ENCODE measurements at places on chromosomes 12 and 14. TPM values are rescaled to one million over a fixed set of nuclear protein-coding genes. Genes with fewer than 3 reads are reported as not detected.

GRCh38 chr12:133107121-133107520 lies 23.0 kb downstream of the ZNF891 start:
- H3K27me3 ChIP-seq = no peaks in the 10 kb centered on the region
- DNase-seq = no peak
- H3K36me3 ChIP-seq = peaks cover 80% of the 10 kb centered on the region
- H3K4me1 ChIP-seq = no peaks in the 10 kb centered on the region
- H3K4me3 ChIP-seq = no peak overlapping the region
- no peak overlapping the region for H3K27ac ChIP-seq

GRCh38 chr14:96949594-96949993 lies 152.4 kb downstream of the VRK1 start:
- H3K27ac ChIP-seq = no peak overlapping the region
- H3K4me1 ChIP-seq = no peaks in the 10 kb centered on the region
- no peaks in the 10 kb centered on the region for H3K27me3 ChIP-seq
- no peak for DNase-seq

KLRC2 gene
- total RNA-seq = 0.57 TPM

DNA sequence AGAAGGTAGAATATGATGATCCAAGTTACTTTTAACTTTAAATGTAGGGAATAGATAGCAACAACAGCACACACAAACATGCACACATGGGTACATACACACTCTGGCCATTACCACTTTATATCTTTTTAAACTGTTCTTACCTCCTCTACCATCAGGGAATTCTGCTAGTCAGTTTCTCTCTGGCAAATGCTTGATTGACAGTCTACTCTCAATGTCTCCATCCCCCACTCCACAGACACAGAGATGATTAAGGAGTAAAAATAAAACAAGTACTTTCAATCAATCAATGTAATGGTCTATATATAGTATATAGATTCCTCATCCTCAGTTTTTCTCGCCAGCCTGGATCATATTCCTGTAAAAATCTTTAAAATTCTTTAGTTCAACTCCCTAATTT lies 16.1 kb upstream of the STRN3 start:
- H3K36me3 ChIP-seq = peaks cover 3% of the 10 kb centered on the region
- no peak for DNase-seq
- no peaks in the 10 kb centered on the region for H3K27me3 ChIP-seq
- no peak overlapping the region for H3K4me3 ChIP-seq

DNA sequence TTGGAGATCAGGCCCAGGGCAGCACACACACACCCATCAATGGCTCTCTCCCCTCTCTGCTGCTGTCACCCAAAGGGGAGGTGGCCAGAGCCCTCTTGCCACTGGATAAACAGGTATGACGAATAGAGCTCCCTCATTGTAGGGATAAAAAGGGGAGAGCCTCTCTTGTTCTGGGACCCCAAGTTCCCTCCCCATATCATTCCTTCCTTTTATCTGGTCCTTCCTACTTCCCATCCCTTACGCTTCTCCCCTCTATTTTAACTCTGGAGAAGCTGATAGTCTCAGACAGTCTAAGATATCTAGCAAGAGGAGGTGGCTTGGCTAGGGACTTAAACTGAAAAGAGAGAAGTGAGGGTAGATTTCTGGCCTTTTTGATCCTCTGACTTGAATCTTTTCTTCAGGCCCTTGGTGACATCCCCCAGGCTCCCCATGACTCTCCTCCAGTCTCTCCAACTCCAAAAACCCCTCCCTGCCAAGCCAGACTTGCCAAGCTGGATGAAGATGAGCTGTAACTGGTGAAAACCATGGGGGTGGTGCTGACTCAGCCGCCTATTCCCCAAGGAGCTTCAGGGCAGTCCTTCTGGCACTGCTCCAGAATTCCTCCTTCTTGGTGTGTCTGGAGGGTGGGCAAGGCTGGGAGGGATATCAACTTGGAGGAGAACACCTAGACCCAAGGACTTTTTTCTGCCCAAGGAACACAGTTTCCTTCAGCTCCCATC lies 5.3 kb downstream of the ARHGEF25 start:
- no peak overlapping the region for H3K4me3 ChIP-seq
- no peak for DNase-seq
- peaks cover 63% of the 10 kb centered on the region for H3K27me3 ChIP-seq
- H3K36me3 ChIP-seq = peaks cover 16% of the 10 kb centered on the region
- H3K4me1 ChIP-seq = peaks cover 10% of the 10 kb centered on the region
- H3K27ac ChIP-seq = no peak overlapping the region

DNA sequence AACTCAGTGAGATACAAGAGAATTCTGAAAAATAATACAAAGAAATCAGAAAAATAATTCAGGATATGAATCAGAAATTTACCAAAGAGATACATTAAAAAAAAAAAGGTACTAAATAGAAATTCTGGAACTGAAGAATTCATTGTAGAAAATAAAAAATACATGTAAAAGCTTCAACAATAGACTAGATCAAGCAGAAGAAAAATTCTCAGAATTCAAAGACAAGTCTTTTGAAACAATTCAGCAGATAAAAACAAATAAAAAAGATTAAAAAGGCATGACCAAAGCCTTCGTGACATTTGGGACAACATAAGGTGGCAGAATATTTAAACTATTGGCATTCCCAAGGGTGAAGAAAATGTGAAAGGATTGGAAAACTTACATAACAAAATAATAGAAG lies 133.1 kb upstream of the CNOT2 start:
- H3K4me3 ChIP-seq = no peak overlapping the region
- H3K36me3 ChIP-seq = no peaks in the 10 kb centered on the region
- H3K27ac ChIP-seq = no peak overlapping the region
- no peak for DNase-seq
- H3K27me3 ChIP-seq = no peaks in the 10 kb centered on the region

GRCh38 chr12:109452489-109452888 lies 24.6 kb downstream of the KCTD10 start:
- H3K27ac ChIP-seq = no peak overlapping the region
- peaks cover 55% of the 10 kb centered on the region for H3K36me3 ChIP-seq
- H3K27me3 ChIP-seq = no peaks in the 10 kb centered on the region

DNA sequence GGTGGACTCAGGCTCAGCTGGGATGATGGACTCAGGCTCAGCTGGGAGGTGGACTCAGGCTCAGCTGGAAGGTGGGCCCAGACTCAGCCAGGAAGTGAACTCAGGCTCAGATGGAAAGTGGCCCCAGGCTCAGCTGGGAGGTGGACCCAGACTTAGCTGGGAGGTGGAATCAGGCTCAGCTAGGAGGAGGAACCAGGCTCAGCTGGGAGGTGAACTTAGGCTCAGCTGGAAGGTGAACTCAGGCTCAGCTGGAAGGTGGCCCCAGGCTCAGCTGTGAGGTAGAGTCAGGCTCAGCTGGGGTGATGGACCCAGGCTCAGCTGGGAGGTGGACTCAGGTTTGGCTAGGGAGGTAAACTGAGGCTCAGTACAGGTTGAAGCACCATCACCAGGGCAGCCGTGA lies 21.8 kb upstream of the C14orf180 start:
- no peak for DNase-seq
- no peak overlapping the region for H3K4me3 ChIP-seq
- H3K27ac ChIP-seq = no peak overlapping the region
- no peaks in the 10 kb centered on the region for H3K36me3 ChIP-seq

- DNase-seq = no peak
- no peaks in the 10 kb centered on the region for H3K4me1 ChIP-seq
- no peaks in the 10 kb centered on the region for H3K36me3 ChIP-seq
These were observed 4.2 kb upstream of the SPIC start for GRCh38 chr12:101470939-101471338.

GEMIN2 gene
- total RNA-seq = 20.1 TPM

DIP2B gene
- total RNA-seq = 28.6 TPM

GRCh38 chr14:68752271-68753006 lies 40.4 kb downstream of the ZFP36L1 start:
- no peaks in the 10 kb centered on the region for H3K36me3 ChIP-seq
- no peak for DNase-seq
- peaks cover 28% of the 10 kb centered on the region for H3K4me1 ChIP-seq

- H3K36me3 ChIP-seq = no peaks in the 10 kb centered on the region
- H3K4me1 ChIP-seq = no peaks in the 10 kb centered on the region
- no peak overlapping the region for H3K4me3 ChIP-seq
- DNase-seq = no peak
These were observed 87.0 kb upstream of the VRK1 start for GRCh38 chr14:96710060-96710666.

GRCh38 chr12:120470150-120470784 lies 719 bp upstream of the SRSF9 start:
- no peak for DNase-seq
- no peaks in the 10 kb centered on the region for H3K27me3 ChIP-seq
- peak overlapping the region; percentile 87 for H3K27ac ChIP-seq

SLIRP gene
- total RNA-seq = 125 TPM

GRCh38 chr12:26608706-26609105 lies 224.3 kb downstream of the ITPR2 start:
- peaks cover 16% of the 10 kb centered on the region for H3K36me3 ChIP-seq
- no peaks in the 10 kb centered on the region for H3K27me3 ChIP-seq
- H3K27ac ChIP-seq = no peak overlapping the region

ADGRD1 gene
- total RNA-seq = 2.6 TPM

TMEM63C gene
- total RNA-seq = 4.6 TPM

DNA sequence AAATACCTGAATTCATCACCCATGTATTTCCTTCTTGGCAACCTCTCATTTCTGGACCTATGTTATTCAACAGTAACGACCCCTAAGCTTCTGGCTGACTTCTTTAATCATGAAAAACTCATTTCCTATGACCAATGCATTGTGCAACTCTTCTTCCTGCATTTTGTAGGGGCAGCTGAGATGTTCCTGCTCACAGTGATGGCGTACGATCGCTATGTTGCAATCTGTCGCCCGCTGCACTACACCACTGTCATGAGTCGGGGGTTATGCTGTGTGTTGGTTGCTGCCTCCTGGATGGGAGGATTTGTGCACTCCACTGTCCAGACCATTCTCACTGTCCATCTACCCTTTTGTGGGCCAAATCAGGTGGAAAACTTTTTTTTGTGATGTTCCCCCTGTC lies 356 bp downstream of the OR4Q2 start:
- H3K27ac ChIP-seq = no peak overlapping the region
- no peaks in the 10 kb centered on the region for H3K36me3 ChIP-seq
- no peaks in the 10 kb centered on the region for H3K27me3 ChIP-seq
- H3K4me3 ChIP-seq = no peak overlapping the region

ATP5F1B gene
- 828 TPM for total RNA-seq

- peaks cover 11% of the 10 kb centered on the region for H3K4me1 ChIP-seq
- no peak for DNase-seq
- peaks cover 33% of the 10 kb centered on the region for H3K36me3 ChIP-seq
- H3K27ac ChIP-seq = no peak overlapping the region
- H3K27me3 ChIP-seq = no peaks in the 10 kb centered on the region
These were observed 12.3 kb downstream of the ZC2HC1C start for GRCh38 chr14:75081660-75082229.

DNA sequence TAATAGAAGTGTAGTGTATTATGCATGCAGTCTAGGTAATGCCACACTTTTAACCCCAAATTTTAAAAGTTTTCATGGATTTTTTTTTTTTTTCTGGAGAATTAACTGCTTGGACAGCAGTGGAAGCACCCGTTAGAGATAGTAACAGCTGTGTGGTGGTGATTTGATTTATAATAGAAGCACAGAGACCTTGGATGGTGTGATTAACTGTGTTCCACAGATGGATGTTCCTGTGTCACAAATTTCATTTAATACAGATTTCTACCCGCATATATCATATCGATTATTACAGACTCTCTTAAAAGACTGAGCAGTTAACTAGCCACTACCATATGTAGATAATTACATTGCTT lies 47.0 kb downstream of the IFT81 start:
- no peak overlapping the region for H3K27ac ChIP-seq
- H3K27me3 ChIP-seq = no peaks in the 10 kb centered on the region
- peaks cover 31% of the 10 kb centered on the region for H3K36me3 ChIP-seq

LRRC43 gene
- 2.9 TPM for total RNA-seq

TMEM132D gene
- 1.8 TPM for total RNA-seq

- no peak overlapping the region for H3K27ac ChIP-seq
- no peaks in the 10 kb centered on the region for H3K27me3 ChIP-seq
- H3K36me3 ChIP-seq = no peaks in the 10 kb centered on the region
- no peak overlapping the region for H3K4me3 ChIP-seq
- DNase-seq = no peak
These were observed 1598.4 kb upstream of the TMEM132C start for GRCh38 chr12:126668538-126668937.

PKP2 gene
- 29.5 TPM for total RNA-seq

DNA sequence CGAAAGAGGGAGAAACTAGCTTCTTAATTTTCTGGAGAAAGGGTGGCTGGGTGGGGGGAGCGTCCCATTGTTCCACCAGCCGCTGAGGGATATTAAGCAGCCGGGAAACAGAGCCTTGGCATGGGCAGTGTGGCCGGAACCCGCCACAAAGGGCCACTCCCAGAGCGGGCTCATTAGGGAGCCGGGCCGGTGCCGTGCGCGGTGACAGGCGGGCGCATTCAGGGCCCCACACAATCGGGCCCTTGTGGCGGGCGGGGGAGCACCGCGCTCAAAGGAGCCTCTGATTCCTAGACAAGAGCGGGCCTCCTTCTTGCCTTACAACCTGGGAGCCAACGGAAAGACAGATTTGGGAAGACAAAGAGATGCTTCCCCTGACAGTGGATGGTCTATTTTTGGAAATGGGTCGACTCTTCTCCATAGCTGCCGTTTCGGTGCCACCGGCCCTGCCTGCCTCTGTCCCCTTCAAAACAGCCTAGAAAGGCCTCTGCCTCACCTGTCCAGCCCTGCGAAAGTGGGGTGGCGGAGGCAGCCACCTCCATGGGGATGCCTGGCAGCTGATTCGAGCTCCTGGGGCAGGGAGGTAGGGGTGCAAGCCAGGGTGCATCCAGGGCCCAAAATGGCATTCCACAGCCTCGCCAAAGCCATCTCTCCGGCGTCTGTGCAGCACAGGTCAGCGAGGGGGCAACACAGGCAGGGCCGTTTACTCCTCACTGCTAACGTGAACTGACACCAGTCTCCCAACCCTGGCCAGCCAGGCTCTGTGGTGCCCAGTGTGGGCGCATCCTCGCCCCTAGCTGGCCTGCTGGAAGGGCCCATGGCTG lies 10.9 kb downstream of the CCDC85C start:
- DNase-seq = no peak
- no peak overlapping the region for H3K4me3 ChIP-seq

COX14 gene
- total RNA-seq = 42.6 TPM

All from type B pancreatic cell (in vitro differentiated cells).